Fibroblast of skin of abdomen (primary cell): ENCODE measurements at places on chromosomes 1 and 21.

DNA sequence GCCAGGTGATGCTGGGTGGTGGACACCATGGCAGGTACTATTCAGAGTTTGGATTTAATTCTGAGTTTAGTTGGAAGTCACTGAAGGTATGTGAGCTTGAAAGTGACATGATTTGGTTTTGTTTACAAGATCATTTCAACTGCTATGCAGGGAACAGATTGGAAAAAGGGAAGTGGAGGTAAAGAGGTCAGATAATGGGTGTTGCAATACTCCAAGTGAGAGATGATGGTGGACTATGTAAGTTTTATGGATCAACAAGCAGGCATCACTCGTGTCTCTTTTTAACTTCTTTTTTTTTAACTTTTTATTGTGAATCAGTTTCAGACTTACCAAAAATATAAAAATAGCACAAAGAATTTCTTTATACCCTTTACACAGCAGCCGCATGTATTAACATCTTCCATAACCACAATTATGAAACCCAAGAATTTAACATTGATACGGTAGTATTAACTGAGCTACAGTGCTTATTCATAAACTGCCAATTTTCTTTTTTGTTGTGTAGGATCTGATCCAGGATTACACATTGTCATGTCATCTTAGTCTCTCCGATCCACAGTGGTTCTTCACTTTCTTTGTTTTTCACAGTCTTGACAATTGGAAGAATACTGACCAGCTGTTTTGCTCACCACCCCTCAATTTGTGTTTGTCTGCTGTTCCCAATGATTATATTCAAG, 24.9 kb upstream of the NHLH2 start:
- peak; percentile 1 for DNase-seq

- DNase-seq: peak; percentile 34
Measured at GRCh38 chr1:234597894-234598293, 12.1 kb downstream of the IRF2BP2 start.

DNA sequence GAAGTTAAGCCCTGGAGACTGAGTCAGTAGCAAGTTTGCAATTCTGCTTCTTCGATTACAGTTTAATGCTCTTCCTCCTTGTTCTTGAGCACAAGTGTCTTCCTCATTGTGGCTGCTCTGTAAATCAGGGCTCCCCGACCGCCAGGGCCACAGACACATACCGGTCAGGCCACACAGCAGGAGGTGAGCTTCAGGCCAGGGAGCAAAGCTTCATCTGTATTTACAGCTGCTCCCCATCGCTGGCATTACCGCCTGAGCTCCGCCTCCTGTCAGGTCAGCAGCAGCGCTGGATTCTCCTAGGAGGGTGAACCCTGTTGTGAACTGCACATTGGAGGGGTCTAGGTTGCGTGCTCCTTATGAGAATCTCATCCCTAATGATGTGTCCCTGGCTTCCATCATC, 1.7 kb upstream of the TRAPPC10 start:
- no peak for DNase-seq

- DNase-seq: no peak
Measured at GRCh38 chr1:2556678-2557481, 709 bp downstream of the TNFRSF14 start.

DNA sequence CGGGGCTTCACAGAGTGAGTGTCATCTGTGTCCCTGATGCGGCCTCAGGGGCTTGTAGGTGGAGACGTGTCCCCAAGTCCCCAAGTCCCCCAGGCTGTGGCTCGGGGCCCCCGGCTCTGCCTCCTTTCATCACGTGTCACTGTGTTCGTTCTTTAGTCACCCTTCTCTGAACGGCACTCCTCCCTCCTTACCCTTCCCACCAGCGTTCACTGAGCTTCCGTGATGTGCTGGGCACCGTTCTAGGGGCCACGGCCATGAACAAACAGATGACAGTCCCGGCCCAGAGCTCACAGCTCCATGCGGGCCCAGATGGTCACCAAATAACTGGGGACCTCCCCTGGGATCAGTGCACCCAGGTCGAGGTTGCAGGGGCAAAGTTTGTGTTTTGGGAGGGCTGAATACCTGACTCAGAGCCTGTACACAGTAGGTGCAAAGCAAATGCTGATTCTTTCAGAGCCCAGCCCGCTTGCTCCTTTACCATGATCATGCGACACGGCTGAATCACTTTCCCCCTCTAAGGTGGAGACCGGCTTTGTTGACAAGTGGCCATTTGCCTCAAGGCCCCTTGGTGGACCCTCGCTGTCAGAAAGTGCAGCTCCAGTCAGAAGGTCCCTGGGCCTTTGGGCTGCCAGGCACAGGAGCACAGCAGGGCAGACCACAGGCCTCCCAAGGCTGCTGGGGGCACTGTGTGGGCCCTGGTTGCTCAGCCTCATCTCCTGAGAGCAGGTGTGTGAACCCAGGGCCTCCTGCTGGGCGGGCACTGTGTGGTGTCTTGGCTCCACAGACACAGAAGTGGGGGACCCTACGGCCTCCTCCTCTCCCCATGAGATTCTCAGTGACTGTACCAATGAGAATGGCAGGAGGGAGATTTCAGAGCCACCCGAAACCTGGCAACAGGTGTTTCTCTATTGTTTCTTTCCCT, 592.5 kb downstream of the PTPRU start:
- no peak for DNase-seq

GRCh38 chr1:174982971-174983689, 16.6 kb upstream of the CACYBP start:
- peak; percentile 37 for DNase-seq

GRCh38 chr1:99370476-99370875, 106.2 kb downstream of the PLPPR4 start:
- no peak for DNase-seq

DNA sequence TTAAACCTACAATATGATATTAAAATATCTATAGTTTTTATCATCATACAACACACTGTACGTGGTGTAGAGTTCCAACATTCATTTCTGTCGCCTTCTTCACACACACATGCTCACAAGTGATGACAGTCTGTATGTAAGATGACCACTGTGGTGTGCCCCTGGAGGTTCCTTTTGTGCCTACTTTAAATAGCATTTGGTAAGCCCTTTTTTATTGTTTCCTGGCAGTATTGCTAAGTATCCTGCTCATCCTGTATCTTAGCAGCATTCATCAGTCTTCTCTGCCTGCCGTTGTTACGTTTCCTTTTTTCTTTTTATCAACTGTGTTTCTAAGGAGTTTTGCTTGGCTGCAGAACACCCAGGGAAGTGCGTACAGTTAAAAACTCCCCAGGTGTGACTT, 231.4 kb downstream of the CHRM3 start:
- no peak for DNase-seq

DNA sequence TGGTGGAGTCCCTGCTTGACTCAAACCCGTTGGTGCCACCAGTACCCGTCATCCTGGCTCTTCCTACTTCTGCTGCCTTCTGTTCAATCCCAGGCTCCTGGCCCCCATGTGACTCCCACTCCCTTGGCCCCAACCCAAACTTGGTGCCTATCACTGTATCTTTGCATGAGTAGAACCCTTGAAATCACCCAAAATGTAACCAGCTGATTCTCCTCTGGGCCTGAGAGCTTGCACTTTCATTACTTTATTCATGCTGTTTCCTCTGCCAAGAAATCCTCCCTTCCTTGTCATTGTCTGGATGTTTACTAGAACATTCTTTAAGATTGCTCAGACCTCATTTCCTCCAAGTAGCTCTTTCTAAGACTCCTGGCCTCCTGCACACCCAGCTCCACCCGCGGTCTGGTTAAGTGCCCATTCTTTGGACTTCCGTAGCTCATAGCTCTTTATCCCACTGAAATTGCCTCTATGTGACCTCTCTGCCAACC, 15.7 kb downstream of the PTAFR start:
- DNase-seq: peak; percentile 44

GRCh38 chr1:108505763-108506070, 54.2 kb upstream of the EEIG2 start:
- no peak for DNase-seq

DNA sequence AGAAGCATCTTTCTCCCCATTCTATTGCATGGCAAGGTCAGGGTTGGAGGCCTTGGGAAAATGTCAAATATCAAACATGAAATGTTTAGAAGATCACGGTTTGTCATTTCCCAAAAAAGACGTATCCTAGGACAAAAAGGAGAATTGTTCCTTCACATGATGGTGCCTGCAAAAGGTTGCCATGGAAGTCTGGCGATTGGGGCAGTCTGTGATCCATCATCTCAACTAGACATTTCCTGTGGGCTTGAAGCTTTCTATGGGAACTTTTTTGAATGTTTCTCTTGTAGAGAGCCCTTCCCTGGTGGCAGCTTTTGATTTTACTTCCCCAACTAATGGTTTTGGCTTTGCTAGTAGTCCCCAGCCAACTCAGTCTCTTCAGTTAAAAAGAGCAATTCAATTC, 106.3 kb downstream of the TGFB2 start:
- no peak for DNase-seq

- no peak for DNase-seq
Measured at GRCh38 chr1:232344791-232345399, 285.0 kb downstream of the SIPA1L2 start.

- no peak for DNase-seq
Measured at GRCh38 chr1:201074018-201074417, 38.2 kb downstream of the CACNA1S start.

GRCh38 chr1:45172005-45172404, 34.4 kb downstream of the ZSWIM5 start:
- DNase-seq: no peak

DNA sequence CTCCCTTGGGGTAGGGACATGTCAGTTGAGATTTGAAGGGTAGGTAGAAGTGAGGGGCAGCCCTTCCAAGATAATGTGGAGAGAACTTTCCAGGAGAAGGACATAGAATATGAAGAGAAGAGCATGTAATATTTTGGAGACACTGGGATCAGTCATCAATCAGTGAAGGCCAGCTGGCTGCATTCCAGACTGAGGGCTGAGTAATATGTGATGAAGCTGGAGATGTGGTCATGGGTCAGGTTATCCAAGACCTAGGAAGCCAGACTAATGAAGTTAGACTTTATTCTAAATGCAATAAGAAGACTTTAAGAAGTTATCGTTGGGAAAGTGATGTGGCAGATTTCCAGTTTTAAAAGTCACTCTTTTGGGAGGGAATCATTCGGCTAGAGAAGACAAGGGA, 262.0 kb downstream of the HMCN1 start:
- DNase-seq: peak; percentile 90

- DNase-seq: no peak
Measured at GRCh38 chr1:169802888-169803287, 8.2 kb upstream of the METTL18 start.

- DNase-seq: no peak
Measured at GRCh38 chr1:234926559-234927311, 201.9 kb downstream of the TOMM20 start.

GRCh38 chr1:160346463-160346862, 3.3 kb downstream of the NCSTN start:
- DNase-seq: no peak

- DNase-seq: no peak
Measured at GRCh38 chr1:992362-992761, 7.5 kb downstream of the HES4 start.

- DNase-seq: peak; percentile 96
Measured at GRCh38 chr1:41862384-41863221, 56.1 kb downstream of the HIVEP3 start.

DNA sequence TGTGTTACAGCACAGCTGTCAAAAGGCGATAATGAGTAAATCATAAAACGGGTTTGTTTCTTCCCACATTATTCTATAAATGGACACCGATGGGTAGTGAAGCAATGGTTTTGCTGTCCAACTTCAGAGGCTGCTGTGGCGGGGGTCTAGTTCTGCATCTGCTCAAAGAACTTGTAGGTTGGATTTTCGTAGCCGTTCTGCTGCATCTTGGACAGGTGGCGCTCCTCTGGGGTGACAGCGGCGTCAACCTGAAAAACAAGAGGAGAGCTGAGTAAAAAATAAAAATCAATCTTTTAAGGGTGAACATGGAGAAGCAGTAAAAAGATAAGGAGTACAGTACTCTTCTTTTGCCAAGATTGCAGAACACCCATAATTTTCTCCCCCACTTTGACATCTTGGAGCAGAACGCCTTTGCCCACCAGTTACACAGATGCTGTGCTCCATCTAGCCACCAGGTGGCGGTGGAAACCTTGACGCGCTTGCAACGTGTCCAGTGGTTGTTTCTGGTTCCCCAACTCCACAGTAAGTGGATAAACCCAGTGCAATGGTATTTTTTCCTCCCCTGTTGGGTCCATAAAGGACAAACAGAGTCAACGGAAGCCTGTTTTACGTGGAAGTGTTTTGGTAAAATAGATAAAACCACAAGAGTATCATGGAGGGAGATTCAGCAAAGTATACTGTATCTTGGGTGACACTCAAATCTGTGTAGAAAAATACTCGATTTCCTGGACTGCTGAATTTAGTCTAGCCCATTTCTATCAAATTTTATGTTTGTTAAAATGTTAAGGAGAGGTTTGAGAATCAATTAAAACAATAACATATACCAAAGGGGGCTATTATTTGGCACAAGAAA, 147.0 kb downstream of the GABPA start:
- peak; percentile 53 for DNase-seq

GRCh38 chr21:36557316-36557715, 77.4 kb upstream of the CLDN14 start:
- no peak for DNase-seq

DNA sequence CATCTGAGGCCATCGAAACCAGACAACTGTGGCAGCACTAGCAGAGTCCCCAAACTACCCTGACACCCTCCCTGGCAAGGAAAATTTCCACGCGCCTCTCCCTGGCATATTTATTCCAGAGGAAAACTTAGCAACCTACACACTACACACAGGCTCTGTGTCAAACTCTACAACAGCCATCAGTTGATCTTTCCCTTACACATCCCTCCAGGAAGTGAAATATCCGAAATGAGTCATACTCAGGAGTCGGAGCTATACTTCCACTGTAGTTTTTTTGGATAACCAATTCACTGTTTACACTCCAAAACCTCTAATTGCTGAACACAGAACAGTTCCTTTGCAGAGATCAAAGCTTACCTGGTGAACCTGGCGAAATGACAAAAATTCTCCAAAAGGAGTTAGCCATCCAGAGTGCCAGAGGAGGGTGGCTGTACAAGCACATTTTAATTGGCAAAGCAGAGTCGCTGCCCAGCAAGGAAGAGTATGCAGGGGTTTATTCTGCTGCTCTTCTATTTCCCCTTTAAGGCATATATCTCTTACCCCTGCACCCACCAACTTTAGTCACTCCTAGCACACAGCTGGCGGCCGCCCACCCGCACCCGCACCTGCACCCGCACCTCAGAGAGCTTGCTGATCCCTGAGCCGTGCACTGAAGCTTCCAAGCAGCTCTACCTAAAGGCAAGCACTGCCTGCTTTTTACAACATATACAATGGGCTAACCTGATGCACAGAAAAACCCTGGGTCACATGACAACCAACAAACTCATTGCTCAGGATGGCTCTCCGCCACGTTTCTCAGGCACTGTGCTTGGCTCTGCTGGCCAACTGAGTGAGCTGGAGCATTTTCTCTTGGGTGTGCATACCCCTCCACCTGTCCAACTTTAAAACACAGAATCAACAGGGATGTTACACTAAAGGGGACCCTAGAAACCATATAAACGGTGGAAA, 54.9 kb downstream of the CAPZB start:
- peak; percentile 49 for DNase-seq
